Cerebellum (tissue), 4 donors: ENCODE measurements at places on chromosomes 7 and 10.

DNA sequence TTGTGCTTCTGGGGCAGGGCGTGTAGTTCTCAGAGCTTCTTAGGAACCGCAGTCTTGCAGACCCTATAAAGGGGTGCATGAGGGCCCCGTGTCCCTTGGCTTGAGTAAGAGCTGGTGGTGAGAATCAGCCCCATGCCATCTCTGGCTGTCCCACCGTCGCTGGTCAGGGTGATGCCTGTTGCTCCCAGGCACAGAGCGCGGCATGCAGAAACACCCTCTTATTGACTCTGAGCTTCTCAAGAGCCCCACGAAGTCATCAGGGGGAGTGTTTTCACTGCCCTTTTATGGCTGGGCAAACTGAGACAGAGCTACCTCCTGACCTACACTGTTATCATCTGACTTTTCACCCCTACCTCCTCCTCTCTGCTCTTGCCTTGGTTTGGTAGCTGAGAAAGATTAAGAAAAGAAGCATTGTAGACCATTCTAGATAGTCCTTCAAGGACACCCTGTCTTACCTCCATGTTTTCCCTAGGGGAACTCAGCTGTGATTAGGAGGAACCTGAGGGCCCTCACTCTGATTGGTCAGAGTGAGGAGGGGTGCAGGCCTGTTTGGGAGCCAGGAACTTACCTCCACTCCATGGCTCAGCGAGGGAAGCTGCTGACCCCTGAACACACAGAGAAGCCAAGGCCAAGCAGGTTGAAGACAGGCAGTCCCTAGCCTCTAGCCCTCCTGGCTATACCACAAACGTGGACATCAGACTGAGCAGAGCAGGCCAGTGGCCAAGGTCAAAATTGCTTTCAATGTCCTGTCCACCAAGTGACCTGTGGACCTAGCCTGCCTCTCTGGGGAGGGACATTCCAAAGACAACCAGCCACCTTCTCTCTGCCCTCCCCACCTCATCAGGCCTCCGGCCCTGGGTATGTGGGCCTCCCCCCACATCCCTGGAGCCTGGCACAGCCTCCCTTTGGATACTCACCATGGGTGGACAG, 17.6 kb downstream of the UNC5B start:
- DNase-seq, result no peak

DNA sequence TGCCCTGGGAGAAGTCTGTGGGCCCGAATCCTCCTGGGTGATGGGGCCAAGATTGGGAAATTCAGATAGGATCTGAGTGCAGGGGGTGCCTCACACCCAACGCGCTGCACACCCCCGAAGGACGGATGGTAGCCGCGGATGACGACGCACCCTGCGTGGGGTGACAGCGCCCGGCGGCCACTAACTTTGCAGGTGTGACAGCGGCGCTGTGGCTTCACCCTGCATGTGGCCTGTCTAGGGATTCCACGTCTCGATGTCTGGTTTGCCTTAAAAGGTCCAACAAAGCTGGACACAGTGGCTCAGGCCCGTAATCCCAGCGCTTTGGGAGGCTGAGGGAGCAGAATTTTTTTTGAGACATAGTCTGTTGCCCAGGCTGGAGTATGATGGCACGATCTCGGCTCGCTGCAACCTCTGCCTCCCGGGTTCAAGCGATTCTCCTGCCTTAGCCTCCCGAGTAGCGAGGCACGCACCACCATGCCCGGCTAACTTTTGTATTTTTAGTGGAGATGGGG, 18.6 kb downstream of the ADAP1 start:
- no peak for DNase-seq

GRCh38 chr10:101052285-101052684, 9.5 kb upstream of the KAZALD1 start:
- DNase-seq, result no peak

GRCh38 chr7:37683246-37684120, at the start of gene GPR141:
Gene GPR141 (plus strand): TSS chr7:37683766. CDS start chr7:37740394, 56,628 bp downstream.
- DNase-seq, result no peak

- no peak for DNase-seq
These were observed 47.2 kb upstream of the NRP1 start for GRCh38 chr10:33381451-33382215.

- no peak for DNase-seq
These were observed 159.5 kb upstream of the ZNF32 start for GRCh38 chr10:43808136-43808535.

GRCh38 chr10:104054430-104054829, 31.2 kb downstream of the COL17A1 start:
- DNase-seq, result no peak

- DNase-seq, result no peak
These were observed 20.4 kb downstream of the FRMPD2 start for GRCh38 chr10:48253970-48254657.

GRCh38 chr7:70193514-70193913, 595.2 kb downstream of the AUTS2 start:
- DNase-seq, result no peak

- DNase-seq, result no peak
These were observed 357.0 kb downstream of the FRMD4A start for GRCh38 chr10:13973742-13974141.

GRCh38 chr10:24953675-24954074, 1.3 kb upstream of the PRTFDC1 start:
- no peak for DNase-seq

- no peak for DNase-seq
These were observed 116.3 kb downstream of the CUX1 start for GRCh38 chr7:101933688-101934121.

DNA sequence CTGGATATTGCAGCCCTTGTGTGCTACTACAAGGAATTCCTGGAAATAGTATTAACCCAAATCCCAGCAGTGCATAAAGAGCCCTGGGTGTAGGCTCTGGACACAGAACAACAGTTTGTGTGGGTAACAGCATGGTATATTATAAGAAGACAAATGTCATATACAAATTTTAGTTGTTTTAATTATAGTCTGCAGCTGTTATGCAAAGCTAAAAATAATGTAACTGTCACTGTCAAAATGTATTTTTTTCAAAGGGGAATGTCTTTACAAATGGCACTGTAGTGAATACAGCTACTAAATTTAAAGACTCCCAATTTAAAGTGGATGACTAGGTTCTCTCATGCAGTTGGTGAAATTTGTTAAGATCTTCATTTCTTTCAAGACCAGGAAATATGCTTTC, 339.0 kb downstream of the GPR37 start:
- no peak for DNase-seq

DNA sequence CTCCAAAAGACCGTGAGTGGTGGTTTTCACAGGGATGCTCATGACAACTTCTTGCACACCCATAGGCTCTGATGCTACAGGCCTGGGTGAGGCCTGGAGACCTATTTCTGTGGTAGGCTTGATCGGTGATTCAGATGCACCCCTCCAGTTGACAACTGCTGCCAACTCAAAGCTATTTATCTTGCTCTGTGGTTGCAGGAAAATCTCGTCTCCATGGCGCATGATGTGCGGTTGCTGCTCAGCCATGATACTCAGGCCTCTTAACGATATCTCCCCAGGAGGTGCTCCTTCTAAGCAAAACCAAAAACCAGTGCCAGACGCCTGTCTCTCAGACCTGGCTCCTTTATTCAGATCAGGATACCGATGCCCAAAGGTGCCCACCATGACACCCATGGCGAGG, 31.4 kb downstream of the C10orf90 start:
- DNase-seq, result no peak

GRCh38 chr10:70145166-70145665, 1.3 kb downstream of the TYSND1 start:
- no peak for DNase-seq

DNA sequence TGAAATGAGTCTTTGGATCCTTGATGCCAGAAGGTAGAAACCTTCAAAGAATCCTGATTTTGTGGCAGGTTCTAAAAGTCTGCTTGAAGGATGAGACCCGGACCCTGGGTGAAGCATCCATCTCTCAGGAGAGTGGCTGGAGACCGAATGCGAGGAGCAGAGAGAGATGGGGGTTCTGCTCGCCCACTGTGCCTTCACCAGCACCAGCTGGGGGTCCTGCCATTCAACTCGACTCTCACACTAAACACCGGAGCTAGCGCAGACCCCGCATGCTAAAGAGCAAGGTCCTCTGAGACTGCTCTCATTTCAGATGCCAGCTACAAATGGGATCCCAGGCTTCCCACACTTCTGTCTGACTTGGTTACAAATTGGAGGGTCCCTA, 218.4 kb downstream of the GLRX3 start:
- DNase-seq, result no peak

GRCh38 chr7:10981317-10981716, 7.6 kb downstream of the PHF14 start:
- no peak for DNase-seq

DNA sequence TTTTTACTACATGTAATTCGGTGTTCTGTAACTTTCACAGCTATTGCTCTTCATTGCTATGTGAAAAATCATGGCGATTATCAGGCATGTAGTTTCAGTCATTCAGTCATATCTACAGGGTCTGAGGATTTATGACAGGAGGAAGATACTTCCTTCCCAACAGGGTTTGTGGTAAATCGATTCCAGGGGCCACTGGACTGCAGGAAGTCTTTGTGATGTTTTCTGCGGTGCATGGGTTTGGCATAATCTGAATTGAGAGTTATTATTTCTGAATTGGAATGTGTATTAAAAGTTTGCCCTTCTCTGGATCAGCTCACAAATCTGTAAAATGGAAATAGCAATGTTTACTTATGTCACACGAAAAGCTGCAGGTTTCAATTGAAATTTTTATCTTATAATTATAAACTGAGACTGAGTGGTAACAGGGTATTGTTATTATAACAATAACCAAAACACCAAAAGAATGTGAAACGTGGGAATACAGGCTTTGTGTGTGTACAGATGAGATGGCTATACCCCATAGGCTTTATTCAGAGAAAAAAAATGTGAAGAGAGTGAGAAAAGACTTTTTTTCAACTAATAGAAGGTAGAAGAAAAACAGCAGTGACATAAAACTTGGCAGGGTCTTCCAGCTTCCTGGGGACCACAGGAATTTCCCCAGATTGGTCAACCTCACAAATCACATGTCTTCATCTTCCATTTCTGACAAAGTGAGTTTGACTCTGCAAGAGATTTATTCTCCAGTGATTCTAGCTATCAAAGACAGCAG, 307.7 kb upstream of the NFE2L3 start:
- DNase-seq, result no peak

GRCh38 chr7:55449205-55449991, 84.3 kb downstream of the LANCL2 start:
- no peak for DNase-seq

DNA sequence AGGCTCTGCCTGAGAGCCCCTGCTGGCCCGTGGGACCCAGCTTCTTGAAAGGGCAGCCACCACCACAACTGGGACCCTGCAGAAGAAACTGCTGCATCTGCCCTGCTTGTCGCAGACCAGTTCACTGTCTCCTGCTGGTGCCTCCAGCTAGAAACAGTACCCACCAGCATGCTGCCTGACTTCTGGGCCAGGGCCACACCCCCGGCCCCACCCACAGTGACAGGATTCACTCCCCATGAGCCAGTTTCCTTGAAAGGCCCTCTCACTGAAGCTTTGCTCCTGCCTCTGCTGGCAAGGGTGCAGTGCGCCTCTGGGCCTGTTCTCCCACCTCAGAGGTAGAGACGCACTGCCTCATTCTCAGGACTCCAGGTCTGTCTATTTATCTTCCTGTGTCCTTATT, 32.4 kb downstream of the ANXA11 start:
- no peak for DNase-seq

GRCh38 chr10:97889461-97890265, 40.0 kb downstream of the GOLGA7B start:
- no peak for DNase-seq

DNA sequence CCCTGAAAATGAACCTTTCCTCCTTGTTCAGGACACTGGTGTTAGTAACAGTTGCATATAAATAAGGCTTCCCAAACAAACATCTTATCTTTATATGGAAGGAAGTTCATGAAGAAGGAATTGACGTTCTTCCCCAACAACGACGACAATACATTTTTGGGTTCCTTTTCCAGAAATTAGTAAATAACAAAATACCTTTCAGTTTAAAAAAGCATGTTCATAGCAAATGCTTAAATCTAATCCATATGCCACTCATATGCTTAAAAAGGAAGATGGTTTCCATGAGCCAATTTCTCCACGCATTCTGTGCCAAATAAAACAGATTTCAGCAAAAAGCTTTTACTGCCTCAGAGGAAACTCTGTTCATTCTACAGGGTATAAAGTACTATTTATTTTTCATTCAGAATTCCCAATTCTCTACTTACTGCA, 182.6 kb downstream of the COBL start:
- DNase-seq, result peak; percentile 51

DNA sequence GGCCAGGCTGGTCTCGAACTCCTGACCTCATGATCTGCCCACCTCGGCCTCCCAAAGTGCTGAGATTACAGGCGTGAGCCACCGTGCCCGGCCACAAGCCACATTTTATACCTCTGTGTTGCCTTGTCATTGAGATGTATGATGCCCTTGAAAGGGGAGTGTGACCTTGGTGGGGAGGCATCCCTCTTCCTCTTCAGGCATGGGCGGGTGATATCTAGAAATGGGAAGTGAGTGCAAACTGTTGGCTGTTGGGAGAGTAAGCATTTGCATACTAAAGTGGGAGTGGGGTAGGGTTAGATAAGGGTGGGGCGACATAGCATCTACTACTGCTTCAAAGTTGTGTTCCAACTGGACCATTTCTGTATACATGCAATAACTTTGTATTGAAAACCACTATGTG, 20.1 kb downstream of the RP9 start:
- DNase-seq, result no peak

DNA sequence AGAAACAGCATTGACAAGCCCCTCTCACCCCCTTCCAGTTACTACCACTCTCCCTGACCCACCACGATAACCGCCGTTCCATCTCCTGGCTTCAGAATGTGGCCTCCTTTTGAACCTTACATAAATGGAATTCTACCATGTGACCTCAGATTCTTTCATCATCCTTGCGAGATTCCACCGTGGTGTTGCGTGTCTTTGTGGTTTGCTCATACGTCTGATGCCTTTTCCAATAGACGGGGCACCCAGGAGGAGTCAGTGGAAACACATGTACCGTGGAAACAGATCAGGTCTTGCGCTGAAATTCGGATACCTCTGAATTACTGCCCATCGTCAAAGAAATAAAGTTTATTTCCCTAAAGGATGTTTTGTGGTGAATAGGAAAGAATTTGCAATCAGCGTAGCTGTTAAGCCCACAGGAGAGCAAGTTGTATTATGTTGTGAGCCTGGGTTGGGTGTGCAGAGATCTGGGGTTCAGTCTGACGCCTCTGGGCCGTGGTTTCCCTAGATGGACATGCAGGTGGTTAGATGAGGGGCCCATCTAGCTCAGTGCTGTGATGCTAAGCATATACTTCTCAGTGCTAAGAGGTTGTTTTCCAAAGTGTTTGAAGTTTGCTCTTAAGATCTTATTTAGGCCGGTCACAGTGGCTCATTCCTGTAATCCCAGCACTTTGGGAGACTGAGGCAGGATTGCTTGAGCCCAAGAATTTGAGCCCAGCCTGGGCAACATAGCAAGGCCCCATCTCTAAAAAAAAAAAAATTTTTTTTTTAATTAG, 29.1 kb downstream of the GTF2IRD1 start:
- DNase-seq, result no peak

DNA sequence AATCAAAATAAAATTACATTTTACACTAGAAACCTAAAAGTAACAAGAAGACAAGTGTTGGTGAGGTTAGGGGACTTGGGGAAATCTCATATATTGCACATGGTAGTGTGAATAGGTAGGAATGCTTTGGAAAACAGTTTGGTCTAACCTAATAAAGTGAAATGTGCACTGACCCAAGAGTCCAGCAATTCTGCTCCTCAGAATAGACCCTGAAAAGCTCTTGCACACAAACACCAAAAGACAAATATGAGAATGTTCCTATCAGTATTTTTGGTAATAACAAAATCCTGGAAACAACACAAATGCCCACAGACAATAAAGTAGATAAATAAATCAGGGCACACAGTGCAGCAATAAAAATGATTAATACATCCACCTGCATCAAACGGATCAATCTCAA, 165.7 kb downstream of the GRID1 start:
- DNase-seq, result no peak
